ENCODE measurements at places on chromosomes 16 and 17. TPM values are rescaled to one million over a fixed set of nuclear protein-coding genes. Genes with fewer than 3 reads are reported as not detected.
A peak's percentile ranks its signal among the peaks of the same experiment; 100 is the strongest.

GRCh38 chr17:4479982-4480751, 18.5 kb upstream of the SPNS2 start:
- no peak for DNase-seq

DNA sequence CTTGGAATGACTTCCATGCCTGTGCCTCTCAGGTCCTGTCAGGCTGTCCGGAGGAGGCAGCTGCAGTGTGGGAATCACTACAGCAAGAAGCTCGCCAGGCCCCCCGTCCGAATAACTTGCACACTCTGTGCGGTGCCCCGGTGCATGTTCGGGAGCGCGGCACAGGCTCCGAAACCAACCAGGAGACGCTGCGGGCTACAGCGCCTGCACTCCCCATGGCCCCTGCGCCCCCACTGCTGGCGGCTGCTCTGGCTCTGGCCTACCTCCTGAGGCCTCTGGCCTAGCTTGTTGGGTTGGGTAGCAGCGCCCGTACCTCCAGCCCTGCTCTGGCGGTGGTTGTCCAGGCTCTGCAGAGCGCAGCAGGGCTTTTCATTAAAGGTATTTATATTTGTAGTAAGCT, 1.3 kb downstream of the NRN1L start:
- DNase-seq, result no peak

- DNase-seq, result peak; percentile 83
Measured at GRCh38 chr16:27264151-27264550, 4.4 kb downstream of the NSMCE1 start.

DNA sequence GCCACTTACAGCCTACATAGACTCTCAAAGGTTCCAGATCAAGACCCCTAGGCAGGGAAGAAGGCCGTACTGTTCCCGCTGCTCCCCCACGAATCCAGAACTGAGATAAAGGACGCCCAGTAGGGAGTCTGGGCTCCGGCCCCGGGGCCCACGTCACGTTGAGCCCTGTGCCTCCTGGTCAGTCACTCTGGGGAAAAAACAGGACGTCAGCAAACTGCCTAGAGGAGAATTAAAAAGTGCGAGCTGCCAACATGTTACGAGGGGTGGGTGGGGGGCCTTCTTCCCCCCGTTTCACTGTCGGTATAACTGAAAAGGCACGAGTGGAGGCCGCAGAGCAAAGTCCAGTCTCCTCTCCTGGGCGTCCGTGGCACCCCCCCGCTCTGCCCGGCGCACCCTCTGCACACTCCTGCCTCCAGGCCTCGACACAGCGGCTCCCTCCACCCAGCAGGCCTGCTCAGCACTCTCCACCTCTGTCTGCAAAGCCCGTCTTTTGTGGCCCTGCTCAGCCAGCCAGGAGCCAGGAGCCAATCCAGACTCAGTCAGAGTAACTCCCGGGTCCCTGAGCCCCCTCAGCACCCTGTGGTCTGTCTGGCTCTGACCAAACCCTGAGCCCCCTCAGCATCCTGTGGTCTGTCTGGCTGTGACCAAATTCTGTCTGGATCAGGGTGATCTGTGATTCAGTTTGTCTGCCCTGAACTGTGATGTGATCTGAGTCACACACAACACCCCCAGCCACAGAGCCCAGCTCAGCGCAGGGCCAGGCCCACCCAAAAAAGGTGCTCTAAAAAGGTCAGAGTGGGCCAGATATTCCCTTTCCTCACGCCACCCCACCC, 6.2 kb downstream of the ITGAE start:
- DNase-seq, result peak; percentile 63

- DNase-seq, result no peak
Measured at GRCh38 chr17:27459433-27459832, 3.2 kb downstream of the KSR1 start.

DNA sequence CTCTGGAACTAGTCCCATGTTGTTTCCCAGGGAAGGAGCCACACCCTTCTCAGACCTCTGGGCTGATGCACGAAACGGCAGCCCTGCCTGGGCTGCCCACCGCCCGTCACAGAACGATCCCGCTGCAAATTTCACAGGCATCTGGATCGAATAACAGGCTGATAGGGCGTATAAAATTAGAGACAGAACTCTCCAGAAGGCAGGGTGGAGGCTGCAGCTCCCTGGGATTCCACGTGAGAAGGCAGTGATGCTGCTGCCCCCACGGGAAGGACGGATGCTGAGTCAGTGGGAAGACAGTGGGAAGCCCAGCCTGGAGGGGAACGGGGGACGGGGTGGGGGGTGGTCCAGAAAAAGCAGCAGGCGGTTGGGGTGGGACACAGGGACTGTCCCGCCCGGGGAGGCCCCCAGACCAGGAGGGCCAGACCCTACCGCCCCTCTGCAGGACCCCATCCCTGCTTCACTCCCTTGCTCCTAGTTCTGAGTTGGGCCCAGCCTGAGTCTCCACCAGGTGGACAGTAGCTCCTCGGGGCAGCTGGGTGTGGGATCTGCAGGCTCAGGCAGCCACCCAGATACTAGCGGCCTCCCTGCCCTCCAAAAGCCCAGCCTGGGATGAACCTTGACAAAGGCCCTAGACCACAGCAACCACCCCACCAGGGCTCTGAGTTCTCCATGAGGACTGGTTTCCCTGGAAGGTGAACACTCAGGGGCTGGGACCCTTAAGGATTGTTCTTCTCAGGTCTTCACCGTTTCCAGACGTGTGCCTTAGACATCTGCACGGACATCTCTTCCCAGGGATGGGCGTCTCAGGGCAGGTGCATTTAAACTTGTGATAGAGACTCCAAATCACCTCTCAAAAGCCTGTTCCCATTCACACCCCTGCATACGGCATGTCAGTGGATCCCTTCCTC, 117.8 kb downstream of the METRNL start:
- peak; percentile 94 for DNase-seq

GRCh38 chr16:81210807-81211206, 27.7 kb upstream of the BCO1 start:
- DNase-seq, result no peak

DNA sequence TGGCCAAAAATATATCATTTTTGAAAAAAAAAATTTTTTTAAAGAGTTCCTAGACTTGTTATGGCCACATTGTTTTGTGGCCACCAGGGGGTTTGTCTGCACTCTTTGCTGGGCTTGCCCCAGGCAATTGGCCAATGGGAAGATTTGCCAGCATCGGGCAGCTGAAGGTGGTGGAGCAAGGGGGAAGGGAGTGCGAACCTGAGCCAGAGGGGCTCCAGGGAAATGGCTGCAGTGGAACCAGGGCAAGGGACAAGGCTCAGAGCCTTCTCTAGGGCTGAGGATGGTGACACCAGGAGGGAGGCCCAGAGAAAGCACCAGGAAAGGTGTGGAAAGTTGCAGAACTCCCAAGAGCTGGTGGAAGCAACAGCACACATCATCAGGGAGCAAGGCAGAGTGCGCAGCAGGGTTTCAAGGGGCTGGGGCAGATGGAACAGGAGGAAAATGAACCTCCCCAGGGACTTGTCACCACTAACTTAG, 15.5 kb upstream of the CMIP start:
- peak; percentile 69 for DNase-seq

GRCh38 chr16:84595052-84595481, 22.8 kb downstream of the COTL1 start:
- DNase-seq, result no peak

DNA sequence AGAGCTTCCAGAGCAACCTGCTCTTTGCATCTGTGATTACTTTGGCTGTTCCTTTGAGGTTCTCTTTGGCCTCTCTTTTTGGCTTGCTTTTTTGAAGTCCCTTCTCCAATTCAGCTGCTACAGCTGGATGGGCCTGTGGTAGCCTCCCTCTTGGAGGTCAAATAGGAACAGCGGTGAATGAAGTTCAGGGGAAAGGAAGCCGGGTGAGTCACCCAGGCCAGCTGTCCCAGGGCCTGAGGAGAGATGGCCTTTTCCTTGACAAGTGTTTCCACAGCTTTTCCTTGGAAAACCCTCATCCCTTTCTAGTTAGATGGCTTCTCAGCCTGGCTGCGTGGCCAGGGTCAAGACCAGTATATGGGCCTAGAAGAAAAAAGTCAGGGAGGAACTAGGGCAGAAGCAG, 103.1 kb downstream of the STX8 start:
- peak; percentile 25 for DNase-seq

GRCh38 chr17:68057531-68057952, 22.0 kb downstream of the KPNA2 start:
- DNase-seq, result peak; percentile 60

DNA sequence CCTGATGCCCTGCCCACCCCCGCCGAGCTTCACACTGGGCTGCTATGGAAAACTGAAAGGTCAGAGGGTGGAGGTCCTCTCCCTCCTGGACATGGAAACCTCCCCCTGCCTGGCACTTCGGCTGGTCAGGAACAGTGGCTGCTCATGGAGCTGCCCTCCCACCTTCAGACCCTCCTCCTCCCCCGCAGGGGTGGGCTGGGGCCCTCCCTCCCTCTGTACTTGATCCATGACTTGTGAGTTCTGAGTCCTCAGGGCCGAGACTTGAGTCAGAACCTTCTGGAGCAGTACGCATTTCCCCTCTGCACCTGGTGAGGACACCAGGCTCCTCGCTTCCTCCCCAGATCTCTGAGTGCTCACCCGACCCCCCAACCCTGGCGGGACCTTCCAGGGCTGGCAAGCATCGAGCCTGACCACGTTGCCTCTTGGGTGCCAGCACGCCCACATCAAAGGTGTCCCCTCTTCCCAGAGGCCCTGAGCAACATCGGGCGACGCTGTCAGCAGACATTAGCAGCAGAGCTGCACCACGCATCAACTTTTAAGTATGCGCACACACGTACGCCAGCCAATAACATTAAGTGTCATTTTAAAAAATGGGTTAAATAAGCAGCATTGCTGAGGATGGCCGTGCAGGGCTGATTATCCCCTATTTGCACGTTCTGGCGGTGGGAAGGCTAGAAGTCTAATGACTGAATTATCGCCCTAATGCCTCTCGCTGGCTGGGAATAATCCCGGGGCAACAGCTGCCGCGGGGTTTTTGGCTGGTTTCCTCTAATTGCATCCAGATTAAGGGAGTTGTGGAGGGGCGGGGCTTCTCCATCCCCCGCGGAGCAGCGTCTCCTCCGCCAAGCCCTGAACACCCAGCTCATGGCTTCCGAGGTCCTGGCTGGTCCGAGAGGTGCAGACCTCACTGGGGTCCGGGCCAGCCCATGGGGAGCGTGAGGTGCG, 98.0 kb downstream of the TBC1D16 start:
- DNase-seq, result peak; percentile 40

- DNase-seq, result peak; percentile 76
Measured at GRCh38 chr16:83365166-83365565, 442.6 kb upstream of the HSBP1 start.

DNA sequence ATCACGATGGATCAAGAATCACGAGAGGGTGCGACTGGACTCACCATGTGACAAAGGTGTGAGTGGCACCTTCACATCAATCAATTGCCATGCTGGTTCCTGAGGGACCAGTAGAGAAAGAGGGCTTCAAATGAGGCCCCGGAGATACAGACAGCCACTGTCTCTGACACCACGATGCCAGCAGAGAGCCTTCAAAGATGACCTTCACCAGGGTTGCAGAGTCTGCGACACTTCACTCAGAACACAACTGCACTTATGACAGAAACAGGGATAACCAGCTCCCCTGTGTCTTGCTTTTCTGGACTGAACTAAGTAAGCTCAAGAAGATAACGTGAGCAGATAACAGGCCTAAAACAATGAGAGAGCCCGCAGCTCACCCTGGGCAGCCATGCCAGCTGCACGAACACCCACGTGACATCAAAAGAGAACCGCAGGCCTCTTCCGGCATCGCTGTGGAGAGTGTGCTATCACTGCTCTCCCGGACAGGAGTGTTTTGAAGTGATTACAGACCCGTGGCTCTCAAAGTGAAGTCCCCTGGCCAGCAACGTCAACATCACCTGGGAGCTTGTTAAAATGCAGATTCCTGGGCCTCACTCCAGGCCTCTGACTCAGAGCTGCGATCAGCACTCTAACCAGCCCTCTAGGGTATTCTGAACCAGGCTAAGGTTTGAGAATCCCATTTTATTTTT, 36.4 kb downstream of the KLHDC4 start:
- DNase-seq, result no peak

- no peak for DNase-seq
Measured at GRCh38 chr17:685006-685405, 29.6 kb downstream of the VPS53 start.

DNA sequence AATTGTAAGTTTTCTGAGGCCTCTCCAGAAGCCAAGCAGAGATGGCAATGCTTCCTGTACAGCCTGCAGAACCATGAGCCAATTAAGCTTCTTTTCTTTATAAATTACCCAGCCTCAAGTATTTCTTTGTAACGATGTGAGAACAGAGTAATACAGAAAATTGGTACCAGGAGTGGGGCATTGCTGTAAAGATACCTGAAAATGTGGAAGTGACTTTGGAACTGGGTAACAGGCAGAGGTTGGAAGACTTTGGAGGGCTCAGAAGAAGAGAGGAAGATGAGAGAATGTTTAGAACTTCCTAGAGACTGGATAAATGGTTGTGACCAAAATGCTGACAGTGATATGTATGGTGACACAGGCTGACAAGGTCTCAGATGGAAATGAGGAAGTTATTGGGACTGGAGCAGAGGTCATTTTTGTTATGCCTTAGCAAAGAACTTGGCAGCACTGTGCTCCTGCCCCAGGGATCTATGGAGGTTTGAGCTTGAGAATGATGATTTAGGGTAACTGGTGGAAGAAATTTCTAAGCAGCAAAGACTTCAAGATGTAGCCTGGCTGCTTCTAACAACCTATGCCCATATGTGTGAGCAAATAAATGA, 23.1 kb downstream of the PRDM7 start:
- DNase-seq, result no peak

GRCh38 chr17:48663134-48663924, 37.2 kb upstream of the HOXB9 start:
- no peak for DNase-seq

GRCh38 chr16:14194721-14195120, 123.6 kb downstream of the MRTFB start:
- DNase-seq, result no peak

DNA sequence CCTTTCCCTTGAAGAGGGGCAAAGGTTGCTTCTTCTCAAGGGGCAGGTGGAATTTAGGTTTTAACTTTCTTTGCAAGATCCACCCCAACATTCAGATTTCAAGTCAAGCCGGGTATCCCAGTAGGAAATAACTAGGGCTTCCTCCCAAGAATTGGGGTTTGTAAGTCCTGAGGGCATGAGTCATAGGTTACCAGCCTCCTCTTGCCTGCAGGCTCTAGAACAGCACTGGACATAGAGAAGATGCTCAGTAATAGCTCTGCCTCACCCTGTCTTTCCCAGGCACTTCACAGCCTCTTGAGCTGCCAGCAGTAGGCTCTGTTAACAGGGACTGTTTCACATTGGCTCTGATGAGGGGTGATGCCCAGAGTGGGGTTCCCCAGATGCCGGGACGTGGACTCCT, 35.8 kb upstream of the ZFP90 start:
- DNase-seq, result peak; percentile 80

GRCh38 chr17:45740553-45741330, 43.4 kb upstream of the CRHR1 start:
- peak; percentile 61 for DNase-seq

LLGL2 gene
- polyA plus RNA-seq, result not detected

CNTD1 gene
- polyA plus RNA-seq, result 0.71 TPM

CSH1 gene
- polyA plus RNA-seq, result not detected

PLLP gene
- polyA plus RNA-seq, result 0.46 TPM

DHRS7C gene
- not detected for polyA plus RNA-seq

NEK8 gene
- 2.8 TPM for polyA plus RNA-seq

CCL8 gene
- not detected for polyA plus RNA-seq

UNC13D gene
- polyA plus RNA-seq, result not detected

ACSM2B gene
- polyA plus RNA-seq, result not detected

CASKIN2 gene
- polyA plus RNA-seq, result 2.0 TPM

HAGH gene
- polyA plus RNA-seq, result 48.9 TPM

SRR gene
- 29.8 TPM for polyA plus RNA-seq

CEP112 gene
- 7.2 TPM for polyA plus RNA-seq

SLC4A1 gene
- polyA plus RNA-seq, result not detected

CDH8 gene
- not detected for polyA plus RNA-seq
